ENCODE measurements at places on chromosomes 6 and 20.

DNA sequence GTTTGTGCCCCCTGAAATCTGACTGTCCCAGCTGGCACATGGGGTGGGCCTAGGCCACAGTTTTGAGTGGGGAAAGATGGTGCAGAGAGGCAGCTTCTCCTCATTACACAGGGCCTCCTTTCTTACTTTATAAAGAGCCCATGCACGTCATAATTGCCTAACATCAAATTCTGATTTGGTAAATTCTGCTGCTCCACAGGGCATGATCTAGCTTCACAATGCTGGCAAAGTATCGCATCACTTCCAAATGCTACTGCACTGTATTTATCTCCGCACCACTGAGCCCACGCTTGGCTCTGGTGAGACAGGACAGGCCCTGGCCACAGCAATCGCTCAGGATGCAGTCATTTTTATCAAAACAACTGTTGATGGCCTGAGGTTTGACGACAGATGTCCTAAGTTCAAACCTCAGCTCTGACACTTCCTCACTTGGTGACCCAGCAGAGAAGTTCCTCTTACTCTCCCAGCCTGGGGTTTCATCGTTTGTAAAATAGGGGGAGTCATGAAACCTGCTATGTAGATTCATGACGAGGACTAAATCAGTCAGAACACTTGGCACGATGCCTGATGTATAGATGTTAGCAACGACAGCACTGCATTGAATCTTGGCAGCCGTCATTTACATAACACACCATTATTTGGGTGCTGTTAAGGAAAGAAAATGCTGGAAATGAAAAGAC, 187.9 kb downstream of the TTLL2 start:
- DNase-seq, result no peak

- no peak for DNase-seq
Measured at GRCh38 chr6:155434829-155435423, 20.7 kb downstream of the NOX3 start.

GRCh38 chr20:1304710-1305515, 24.0 kb downstream of the SDCBP2 start:
- DNase-seq, result no peak

DNA sequence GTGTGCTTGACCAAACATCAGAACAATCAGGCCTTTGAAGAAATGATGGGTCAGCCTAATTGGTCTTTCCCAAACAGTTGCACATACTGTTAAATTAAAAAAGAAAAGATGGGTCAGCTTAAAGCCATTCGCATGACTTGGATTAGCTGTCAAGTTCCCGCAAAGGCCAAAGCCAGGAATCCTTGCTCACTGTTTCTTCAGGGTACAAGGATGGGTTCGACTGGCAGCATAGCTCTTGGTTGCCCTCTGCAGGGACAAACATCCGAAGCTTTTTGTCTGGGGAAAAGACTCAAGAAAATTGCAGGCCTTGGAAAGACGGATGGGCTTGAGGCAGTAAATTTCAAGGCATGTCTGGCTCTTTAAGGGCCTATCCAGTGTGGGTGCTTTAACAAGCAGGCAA, 168.0 kb downstream of the HDGFL1 start:
- DNase-seq, result no peak

DNA sequence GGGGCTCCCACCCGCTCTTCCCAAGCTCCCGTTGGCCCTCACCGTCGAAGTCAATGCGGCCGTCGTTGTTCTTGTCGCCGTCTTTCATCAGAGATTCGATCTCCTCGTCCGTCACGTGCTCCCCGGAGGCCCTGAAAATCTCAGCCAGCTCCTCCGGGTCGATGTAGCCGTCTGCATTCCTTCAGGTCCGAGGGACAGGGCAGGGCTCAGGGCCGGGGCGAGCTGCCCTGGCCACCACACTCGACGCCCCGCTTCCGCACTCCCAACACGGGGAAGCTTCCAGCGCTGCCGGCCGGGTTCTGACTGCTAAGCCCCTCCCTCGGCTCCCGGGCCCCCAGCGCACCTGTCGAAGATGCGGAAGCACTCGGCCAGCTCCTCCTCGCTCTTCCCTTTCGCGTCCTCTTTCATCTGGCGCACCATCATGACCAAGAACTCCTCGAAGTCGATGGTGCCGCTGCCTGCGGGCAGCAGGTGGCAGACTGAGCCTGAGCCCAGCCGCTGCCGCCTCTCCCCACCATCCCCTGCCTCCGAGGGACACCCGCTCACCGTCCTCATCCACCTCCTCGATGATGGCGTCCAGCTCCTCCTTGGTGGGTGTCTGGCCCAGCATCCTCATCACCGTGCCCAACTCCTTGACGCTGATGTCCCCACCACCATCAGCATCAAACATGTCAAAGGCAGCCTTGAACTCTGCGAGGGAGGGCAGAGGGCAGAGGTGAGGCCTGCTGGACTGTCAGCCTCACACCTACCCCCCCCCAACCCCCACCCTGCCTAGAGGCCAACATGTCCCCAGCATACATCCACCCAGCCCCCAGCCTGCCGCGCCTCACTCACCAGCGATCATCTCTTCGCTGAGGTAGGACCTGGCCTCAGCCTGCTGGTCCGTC, 2.9 kb downstream of the TNNC2 start:
- DNase-seq, result no peak

DNA sequence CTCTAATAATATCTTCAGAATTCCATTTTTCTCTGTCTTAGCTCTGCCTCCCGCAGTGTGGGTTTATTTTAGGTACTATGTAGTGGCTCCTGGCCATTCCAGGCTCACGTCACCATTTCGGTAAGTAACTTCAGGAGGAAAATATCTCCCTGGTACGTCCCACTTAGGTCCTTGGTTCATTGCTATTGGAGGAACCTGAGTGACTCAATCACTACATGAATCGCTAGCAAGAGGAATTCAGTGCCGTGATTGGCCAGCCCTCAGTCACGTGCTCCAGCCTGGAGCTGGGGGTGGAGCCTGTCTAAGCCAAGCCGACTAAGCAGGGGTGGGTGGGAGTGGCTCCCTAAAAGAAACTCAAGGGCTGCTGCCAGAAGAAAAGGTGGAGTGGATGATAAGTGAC, 67.3 kb upstream of the E2F3 start:
- DNase-seq, result no peak

DNA sequence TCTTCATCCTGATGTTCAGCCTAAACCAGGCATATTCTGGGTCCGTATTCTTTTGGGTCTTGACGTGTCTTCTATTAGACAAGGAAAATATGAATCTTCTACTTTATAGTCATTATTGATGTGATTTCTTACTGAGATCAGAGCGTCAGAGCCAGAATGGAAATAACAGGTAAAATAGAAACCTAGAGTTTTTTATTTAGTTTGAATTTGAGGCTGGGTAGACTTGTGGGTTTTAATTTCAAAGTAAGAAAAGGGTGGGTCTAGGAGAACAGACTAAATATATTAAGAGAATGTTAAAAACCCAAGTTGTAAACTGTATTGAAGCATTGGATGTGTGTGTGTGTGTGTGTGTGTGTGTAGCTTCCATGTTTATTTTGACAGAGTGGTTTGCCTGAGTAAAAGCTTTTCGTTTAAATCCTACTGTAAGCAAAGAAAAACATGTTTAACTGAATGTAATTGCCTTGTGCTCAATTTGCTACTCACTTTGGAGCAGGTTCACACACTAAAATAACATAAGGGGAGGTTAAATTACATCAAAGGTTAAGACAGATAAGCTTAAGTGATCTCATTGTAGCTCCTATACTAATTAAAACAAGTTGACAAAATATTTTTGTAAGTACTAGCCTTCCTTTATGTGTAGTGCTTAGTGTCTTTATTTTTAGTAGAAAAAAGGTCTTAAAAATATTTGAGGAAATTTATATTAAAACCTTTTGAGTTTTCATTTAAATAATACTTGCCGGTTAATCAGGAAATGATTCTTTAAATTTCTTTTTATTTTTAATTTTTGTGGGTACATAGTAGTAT, 17.4 kb downstream of the HECA start:
- no peak for DNase-seq

- peak; percentile 24 for DNase-seq
Measured at GRCh38 chr20:62668441-62669027, 26.2 kb downstream of the SLCO4A1 start.

- DNase-seq, result no peak
Measured at GRCh38 chr20:25195962-25196785, 662 bp downstream of the ENTPD6 start.

All from non-pigmented ciliary epithelial cell (primary cell).